ENCODE measurements at places on chromosomes 5 and 9. TPM values are rescaled to one million over a fixed set of nuclear protein-coding genes. Genes with fewer than 3 reads are reported as not detected.

Gene DDX4
- not detected for total RNA-seq

Gene ZNF462
- total RNA-seq = 18.8 TPM

Gene WDR31
- 0.28 TPM for total RNA-seq

Gene SLC6A7
- not detected for total RNA-seq
